ENCODE measurements at places on chromosomes 7 and 10.
A peak's percentile ranks its signal among the peaks of the same experiment; 100 is the strongest.

GRCh38 chr10:34644224-34644623 lies 170.9 kb downstream of the PARD3 start:
- DNase-seq = no peak

- no peak for DNase-seq
Observed at GRCh38 chr10:71747551-71748523, 25.5 kb downstream of the VSIR start.

- DNase-seq = peak; percentile 30
Observed at GRCh38 chr7:130758429-130759056, 24.5 kb upstream of the KLF14 start.

GRCh38 chr10:29032169-29032568 lies 256.7 kb upstream of the LYZL1 start:
- DNase-seq = no peak

DNA sequence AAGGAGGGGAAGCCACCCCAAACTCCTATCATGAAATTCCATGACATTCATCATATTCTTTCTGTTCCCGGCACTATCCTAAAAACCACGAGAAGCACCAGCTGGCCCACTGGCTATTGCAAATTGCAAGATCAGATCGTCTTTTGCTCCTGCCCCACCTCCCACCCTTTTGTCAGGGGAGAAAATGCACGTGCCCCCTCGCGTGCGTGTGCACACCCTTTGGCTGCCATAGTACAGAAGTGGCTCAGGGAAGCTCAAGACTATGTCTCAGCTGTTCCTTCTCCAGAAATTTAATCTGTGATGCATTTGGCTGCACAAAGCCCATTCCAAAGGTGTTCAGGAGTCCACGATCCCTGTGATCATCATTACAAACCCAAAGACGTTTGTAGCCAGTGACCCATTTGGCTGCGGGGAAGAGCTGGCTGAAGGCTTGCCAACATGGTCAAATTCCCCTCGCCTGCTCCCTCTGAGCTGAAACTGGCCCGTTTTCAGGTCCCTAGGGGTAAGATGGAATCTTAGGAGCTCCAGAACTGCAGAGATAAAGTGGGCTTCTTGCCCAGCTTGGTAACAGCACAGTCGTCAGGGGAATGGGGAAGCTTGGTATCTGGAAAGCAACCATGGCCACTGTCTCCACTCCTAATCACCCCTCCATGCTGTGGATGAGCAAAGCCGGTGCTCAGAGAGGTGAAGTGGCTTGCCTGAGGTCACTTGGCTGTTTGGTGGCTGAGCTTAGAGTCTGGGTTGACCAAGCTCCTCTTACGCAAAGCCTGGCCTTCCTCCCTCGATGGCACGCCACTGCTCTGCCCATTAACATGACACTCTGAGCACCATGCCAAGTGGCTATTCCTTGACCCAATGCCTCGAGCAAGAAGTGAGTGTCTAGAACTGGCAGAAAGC lies 155.4 kb downstream of the NEURL1 start:
- no peak for DNase-seq

DNA sequence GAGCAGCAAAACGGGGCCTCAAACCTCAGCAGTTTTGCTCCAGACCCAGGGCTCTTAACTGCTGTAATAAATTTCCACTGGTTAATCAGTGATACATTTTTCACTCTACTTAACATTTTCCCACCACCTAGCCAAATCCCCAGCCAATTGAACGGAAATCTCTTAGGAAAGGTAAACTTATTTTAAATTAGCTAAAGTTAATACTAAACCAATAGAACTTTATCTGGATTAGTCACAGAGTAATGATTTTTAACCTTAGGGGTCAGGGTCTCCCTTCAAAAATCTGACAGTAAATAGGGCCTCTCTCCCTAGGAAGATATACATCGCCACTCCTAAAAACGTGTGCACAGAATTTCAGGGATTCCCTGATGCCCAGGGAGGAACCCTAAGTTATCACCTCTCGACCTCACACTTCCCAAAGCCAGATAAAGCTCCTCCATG lies 87.4 kb upstream of the KMT2E start:
- no peak for DNase-seq
